Stimulated activated CD8-positive, alpha-beta memory T cell treated with anti-CD3 and anti-CD28 coated beads, Interleukin-4, amount 100 ng/mL, for 4 hours (primary cell): ENCODE measurements at places on chromosomes 5 and 9.

DNA sequence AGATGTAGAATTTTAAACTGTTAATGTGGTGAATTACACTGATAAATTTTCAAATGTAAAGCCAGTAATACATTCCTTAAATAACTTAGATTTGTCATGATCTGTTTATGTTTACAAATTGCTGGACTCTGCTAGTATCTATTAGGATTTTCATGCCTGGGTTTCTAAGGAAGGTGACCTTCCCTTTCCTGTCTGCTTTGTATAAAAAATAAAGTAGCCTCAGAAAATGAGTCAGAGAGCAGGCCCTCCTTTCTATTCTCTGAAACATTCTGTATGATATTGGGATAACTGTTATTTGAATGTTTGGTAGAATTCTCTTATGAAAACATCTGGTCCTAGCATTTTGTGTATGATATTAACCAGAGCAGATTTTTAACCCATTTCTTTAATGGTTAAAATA lies 255.3 kb downstream of the SYK start:
- no peak for DNase-seq

GRCh38 chr9:13447843-13448422 lies 168.4 kb upstream of the MPDZ start:
- DNase-seq = no peak

GRCh38 chr9:90946982-90947381 lies 145.4 kb downstream of the SYK start:
- DNase-seq = no peak

DNA sequence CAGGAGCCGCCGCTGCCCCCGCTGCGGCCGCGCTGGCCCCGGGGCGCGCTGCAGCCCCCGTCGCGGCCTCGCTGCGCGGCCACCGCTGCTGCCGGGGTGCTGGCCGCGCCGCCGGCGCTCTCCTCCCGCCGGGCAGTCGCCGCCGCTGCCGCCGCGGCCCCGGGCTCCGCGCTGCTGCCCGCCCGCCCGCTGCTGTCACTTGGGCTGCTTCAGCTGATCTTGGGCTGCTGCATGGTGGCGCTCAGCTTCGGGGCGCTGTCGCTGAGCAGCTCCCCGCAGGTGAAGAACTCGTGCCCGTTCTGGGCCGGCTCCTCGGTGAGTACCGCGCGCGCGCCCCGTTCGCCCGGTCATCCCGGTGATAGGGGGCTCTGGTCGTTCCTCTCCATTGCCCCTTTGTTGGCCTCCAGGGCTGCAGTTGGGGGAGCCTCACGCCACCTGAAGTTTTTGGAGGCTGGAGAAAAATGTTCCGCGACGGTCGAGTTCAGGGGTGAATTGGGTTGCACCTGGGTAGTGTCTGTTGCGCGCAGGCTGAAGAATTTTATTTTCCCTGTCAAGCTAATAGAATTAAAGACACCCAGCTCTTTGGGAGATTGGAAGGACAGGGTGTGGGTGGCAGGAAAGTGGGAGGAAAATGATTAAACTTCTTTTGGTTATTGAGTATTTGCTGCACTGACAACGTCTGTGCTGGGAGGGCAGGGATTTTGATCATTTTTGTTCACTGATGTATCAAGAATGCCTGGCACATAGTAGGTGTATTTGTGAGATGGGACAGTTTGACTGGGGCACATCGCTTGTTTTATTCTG lies 596 bp downstream of the ENTREP1 start:
- DNase-seq = no peak

GRCh38 chr5:74378464-74378863 lies 262.1 kb downstream of the ENC1 start:
- no peak for DNase-seq

GRCh38 chr9:113964495-113965170 lies 88.5 kb downstream of the ZNF618 start:
- no peak for DNase-seq

GRCh38 chr9:110126986-110127864 lies 80.7 kb downstream of the C9orf152 start:
- DNase-seq = no peak

DNA sequence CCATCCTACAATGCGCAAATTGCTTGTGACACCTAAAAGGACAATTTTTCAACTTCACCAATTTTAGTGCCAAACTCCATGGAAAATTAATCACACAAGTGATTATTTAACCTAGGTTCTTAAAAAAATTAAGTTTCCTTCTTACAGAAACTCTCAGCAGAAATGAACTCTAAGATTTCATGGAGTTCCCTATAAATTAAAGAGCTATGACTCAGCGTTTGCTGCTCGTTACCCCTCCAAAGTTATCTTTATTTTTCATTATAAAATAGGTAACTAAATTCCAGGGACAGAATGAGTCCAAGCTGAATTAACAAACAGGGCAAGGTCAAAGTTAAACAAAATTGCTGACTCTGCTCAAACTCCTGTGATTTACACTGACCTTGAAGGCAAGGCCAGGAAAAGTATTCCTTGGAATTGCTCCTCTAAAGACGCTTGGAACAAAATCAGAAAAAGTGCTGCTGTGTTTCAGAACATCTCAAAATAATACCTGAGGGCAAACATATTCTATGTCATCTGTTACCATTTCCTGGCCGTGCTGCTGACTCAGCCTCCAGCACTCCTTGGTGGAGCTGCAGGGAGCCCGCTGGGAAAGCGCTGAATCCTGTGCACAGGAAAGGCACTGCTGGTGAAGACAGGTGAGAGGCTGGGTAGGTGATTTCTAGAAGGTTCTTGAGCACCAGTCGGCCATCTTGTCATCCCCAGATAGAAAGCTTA lies 2.5 kb upstream of the CMBL start:
- no peak for DNase-seq

- DNase-seq = no peak
Observed at GRCh38 chr5:122473138-122473843, 161.3 kb downstream of the SNCAIP start.

DNA sequence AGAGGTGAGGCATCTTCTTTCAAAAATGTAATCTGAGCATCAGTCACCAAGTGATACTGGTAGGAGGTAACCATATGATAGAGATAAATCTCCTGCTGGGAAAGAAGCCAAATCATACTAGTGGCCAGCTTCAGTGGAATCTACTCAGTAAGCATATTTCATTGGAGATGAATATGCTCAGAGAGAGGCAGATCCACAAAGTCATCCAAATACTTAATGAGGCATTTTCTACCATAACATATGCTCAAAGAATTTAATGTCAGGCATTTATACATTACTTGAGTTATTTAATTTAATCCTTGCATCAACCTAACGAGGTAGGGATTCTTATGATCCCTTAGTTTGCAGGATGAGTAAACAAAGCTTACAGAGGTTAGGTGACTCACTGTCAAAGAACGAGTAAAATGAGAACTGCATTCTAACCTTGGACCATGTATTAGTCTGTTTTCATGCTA lies 50.9 kb upstream of the DMRTA1 start:
- no peak for DNase-seq

- DNase-seq = no peak
Observed at GRCh38 chr5:103667068-103667467, 104.5 kb upstream of the NUDT12 start.

DNA sequence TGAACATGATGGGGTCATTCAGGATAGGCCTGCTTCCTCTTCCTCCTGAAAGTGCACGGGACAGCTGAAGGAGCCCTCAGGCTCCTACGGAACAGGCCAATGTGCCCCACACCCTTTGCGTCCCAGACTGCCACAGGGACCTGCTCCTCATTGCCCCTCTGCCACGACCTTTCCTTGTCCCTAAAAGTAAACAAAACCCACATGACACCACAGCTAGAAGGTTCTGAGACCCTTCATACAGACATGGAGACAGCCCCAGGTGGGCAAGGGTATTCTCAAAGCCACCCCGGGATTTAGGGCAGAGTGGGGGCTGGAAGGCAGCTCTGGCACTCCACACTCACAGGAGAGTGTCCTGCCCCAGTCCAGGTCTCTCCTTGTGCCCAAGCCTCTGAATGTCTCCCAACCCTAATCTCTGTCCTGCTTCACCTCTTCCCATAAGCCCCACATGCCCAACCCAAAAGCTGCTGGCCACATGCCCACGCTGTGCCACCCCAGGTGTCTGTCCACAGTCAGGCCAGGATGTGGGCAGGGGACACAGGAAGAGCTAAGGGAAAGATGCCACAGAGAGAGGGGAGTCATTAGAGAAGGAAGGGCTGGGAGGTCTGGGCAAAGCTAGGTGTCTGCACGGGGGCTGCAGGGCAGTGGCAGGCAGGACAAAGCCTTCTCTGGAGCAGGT lies 800 bp downstream of the AMBP start:
- DNase-seq = no peak

DNA sequence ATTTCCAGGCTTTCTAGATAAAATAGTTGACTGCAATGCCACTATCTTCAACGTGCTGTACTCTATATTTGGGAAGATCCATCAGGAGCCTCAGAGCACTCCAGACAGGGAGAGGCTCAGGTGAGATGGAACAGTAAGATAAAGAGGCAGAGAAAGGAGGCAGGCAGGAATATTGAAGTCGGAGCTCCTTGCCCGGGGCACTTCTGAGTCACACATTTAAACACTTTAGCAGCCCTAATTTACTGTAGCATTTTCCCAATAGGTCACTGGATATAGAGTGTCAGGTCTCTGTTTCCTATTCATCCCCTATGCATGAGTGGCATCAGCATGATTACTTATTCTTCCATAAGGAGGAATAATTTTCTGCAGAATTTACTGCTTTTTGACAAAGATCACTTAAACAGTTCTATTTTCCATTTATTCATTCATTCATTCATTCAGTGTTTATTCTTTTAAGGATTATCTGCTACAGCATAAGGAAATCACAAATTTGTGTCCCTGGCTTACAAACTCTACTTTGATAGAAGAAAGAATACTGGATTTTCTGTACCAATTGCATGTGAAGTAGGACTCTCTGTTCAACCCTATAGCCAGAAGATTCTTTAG lies 170.7 kb downstream of the MAPKAP1 start:
- DNase-seq = no peak

DNA sequence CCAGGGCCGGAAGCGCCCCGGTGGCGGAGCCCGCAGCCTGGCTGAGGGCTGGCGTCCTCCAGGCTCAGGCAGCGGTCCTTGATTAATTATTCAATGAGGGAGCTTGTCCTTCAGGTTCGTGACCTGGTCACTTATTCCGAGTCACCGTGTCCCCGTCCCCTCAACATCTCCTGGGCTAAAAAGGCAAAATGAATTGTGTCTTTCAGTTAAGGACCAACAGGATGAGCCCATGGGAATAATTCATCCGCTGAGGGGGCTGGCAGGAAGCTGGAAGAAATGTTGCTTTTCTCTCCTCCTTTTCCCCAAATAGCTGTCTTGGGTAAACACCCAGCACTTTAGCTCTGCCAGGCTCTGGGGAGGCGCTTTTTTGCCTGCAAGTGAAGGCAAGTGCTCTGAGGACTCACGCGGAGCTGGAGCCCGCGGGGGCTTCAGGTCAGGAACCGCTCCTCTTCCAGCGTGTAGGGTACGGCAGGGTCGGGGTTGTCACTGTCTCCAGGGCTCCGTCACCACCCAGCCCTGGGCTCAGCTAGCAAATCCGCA lies 13.1 kb downstream of the KCNT1 start:
- no peak for DNase-seq

GRCh38 chr5:19208397-19208796 lies 779.6 kb downstream of the CDH18 start:
- no peak for DNase-seq

- no peak for DNase-seq
Observed at GRCh38 chr5:97119007-97119390, 23.4 kb downstream of the LIX1 start.

DNA sequence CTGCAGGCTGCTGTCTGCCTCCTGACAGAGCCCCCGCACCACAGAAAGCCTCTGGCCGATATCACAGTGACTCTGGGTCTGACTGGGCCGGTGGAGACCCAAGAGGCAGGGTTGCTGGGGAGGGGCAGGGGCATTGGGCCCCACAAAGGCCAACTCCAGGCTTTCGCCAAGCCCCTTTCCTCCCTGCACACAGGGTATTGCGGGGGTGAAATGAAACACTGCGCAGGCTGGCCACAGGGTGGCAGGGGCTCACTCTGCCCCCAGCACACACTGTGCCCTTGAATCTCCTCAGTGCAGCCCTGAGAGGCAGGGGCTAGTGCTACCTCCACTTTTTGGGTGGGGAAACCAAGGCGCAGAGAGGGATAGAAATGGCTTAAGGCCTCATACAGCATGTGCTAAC lies 44.6 kb downstream of the BARX1 start:
- DNase-seq = no peak

DNA sequence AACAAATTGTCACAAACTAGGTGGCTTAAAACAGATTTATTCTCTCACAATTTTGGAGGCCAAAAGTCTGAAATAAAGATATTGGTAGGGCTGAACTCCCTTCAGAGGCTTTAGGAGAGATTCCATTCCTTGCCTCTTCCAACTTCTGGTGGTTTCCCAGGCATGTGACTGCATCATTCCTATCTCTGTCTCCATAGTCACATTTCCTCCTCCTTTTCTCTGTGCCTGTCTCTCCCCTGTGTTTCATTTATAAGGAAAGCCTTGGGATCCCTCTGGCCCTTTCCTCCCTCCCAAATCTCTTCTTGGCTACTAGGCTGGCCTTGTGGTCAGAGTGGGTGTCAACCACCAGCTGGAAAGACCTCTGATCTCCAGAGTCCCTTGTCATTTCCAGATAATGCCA lies 78.2 kb downstream of the SNX18 start:
- no peak for DNase-seq

GRCh38 chr5:159094745-159095144 lies 5.0 kb downstream of the EBF1 start:
- peak; percentile 30 for DNase-seq

- DNase-seq = no peak
Observed at GRCh38 chr9:33719581-33720374, 75.6 kb upstream of the PRSS3 start.

DNA sequence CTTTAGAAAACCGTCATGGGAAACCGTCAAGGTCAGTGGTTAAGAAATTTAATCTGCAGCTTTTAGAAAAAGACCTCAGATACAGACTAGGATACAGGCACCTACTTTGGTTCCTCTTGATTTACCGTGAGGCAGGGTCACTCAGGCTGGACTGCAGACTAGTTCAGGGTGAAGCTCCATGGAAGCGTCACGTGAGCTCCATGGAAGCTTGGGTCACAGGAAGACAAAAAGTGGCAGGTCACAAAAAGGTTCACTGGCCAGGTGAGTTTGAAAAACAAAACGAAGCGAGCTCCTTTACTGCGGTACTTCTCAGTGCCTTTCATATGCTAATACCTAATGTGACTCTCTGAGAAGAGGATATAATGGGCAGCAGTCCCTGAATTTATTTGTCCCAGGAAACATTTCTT lies 43.0 kb downstream of the PRRC2B start:
- no peak for DNase-seq

GRCh38 chr9:70411121-70411929 lies 3.1 kb downstream of the KLF9 start:
- DNase-seq = no peak

DNA sequence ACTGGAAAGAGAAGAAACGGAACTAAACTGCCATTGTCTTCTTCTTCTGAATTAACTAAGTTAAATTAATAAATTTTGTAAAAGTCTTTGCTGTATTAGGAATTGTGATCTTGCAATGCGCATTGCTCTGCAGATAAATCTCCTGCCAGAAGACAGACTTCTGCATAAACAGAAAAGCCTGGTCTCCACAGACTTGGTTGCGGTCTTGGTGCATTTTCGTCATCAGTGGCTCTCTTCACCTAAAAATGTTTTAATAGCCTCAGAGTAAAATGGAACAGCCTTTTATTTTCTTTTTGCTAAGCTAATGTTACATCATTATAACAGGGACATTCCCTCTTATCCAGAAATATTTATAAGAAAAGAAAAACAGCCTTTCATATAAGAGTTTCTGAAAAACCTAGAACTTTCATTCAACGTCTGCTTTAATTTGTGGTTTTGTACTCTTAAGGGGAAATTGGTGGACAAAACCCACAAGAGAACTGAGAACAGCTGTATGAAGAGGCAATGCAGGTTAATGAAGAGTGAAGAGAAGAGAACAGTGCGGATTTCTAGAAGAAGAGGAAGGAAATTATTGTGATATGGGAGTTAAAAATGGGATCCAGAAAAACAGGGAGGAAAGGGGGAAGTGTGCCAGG lies 10.1 kb downstream of the IFNA5 start:
- DNase-seq = no peak
